Omental fat pad (tissue), 4 donors: ENCODE measurements at places on chromosomes 2 and 18. TPM values are rescaled to one million over a fixed set of nuclear protein-coding genes. Genes with fewer than 3 reads are reported as not detected.

LYG1 gene
- total RNA-seq, result 1.0 TPM

KLHL30 gene
- 0.36 TPM for total RNA-seq

GKN2 gene
- not detected for total RNA-seq

DNA sequence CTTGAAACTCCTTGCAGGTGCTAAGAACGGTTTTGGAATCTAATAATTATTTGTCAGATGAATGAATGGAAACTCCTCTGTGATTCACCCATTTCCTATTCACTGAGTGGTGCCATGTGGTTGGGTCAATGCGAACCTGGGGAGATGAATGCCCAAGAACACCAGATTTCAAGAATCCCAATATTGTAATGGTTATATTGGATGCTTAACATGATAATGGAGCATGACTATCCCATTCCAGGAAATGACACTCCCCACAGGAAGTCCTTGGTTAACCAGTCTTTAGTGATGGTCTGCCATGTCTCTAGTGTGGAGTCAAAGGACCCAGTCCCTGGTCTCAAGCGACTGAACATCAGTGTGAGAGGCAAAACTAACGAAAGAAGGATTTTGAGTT is 67.9 kb upstream of the ST3GAL5 start:
- DNase-seq, result no peak

DNA sequence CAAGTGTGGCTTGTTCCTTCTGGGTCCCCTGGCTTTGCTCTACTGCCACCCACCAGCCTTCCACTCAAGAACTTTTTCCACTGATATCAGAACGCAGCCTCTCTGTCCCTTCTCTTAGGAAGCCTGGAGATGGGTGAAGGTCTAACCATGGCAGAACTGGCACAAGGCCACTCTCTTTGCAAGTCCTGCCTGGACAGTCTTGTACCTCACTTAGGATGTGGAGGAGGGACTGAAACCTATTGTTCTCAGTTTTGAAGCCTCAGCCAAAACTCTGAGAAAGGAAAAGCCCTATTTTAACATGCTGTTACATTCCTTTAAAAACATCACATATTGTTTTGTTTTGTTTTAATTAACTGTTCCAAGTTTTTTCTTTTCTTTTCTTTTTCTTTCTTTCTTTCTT is 58.9 kb upstream of the NCOA1 start:
- no peak for DNase-seq

DNA sequence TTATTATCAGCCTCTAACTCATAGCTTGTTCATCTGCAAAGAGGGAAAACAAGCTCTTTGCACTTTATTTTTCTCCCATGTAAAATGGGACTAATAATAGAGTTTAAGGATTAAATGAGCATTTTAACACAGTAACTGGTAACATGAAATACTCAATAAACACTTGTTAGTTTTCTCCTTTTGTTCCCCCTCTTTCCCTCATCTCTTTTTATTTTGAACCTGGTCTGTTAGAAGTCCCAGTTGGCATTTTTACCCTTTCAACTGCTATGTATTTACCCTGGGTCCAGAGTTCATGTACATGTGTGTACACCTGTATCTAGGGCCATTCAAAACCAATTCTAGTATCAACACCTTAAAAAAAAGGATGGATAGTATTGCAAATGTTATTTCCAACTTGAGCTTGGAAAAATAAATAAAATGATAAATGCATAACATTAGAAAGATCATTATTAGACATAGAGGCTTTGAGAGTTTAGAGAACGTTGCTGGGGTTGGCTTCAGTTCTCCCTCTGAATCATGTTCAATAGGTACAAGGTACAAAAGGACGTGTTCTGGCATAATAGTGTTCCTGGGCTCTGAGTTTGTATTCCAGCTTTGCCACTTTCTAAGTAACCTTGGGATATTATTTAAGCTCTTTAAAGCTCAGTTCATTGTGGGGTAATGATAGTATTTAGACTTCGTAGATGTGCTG is 5.2 kb upstream of the VPS54 start:
- no peak for DNase-seq

GRCh38 chr18:57907550-57907949 is 104.4 kb upstream of the ATP8B1 start:
- DNase-seq, result no peak

GRCh38 chr2:130390460-130391057 is 34.7 kb downstream of the PTPN18 start:
- DNase-seq, result no peak

DNA sequence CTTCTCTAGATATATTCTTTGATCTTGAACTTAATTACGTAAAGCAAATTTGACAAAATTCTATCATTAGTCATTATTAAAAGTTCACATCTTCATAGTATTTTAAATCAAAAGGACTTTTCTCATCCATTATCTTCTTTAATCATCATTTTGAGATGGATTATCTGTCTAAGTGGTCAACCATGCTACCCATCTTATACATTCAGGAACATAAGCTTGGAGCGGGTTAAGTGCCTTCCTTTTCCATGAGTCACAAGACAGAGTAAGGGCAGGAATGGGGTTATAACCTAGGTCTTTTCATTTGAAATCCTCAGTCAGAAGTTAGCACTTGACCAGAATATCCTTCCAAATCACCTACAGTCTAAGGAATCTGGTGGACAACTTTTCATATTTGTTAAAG is 297.1 kb downstream of the TCF4 start:
- no peak for DNase-seq

GRCh38 chr18:35143622-35144596 is 96.9 kb upstream of the ZNF397 start:
- DNase-seq, result no peak
